ENCODE measurements at places on chromosomes 11 and 22. TPM values are rescaled to one million over a fixed set of nuclear protein-coding genes. Genes with fewer than 3 reads are reported as not detected.
A peak's percentile ranks its signal among the peaks of the same experiment; 100 is the strongest.

GRCh38 chr22:37002633-37003032 lies 16.6 kb downstream of the TST start:
- no peak for DNase-seq

DNA sequence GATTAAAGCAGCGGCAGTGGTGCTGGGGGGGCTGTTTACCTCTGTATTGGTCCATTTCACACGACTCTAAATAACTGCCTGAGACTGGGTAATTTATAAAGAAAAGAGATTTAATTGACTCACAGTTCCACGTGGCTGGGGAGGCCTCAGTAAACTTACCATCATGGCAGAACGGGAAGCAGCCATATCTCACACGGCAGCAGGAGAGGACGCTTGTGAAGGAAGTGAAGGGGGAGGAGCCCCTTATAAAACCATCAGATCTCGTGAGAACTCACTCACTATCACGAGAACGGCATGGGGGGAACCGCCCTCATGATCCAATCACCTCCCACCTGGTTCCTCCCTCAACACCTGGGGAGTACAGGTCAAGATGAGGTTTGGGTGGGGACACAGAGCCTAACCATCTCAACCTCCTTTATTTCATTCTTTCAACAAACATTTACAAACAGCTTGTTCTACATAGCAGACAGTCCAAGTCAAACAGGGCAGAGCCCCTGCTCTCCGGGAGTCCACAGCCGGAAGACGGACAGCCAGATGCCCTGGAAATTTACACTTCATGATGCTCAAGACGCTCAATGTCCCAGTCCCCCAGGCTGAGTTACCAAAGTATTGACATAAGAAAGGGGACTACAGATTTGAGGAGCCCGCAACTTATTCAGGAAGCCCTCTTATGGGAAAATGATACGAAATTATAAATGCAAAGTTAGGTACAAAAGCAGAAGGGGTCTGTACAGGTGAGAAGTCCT lies 26.3 kb upstream of the HMGXB4 start:
- DNase-seq: peak; percentile 21

GRCh38 chr11:115924744-115925567 lies 420.7 kb upstream of the CADM1 start:
- DNase-seq: no peak

DNA sequence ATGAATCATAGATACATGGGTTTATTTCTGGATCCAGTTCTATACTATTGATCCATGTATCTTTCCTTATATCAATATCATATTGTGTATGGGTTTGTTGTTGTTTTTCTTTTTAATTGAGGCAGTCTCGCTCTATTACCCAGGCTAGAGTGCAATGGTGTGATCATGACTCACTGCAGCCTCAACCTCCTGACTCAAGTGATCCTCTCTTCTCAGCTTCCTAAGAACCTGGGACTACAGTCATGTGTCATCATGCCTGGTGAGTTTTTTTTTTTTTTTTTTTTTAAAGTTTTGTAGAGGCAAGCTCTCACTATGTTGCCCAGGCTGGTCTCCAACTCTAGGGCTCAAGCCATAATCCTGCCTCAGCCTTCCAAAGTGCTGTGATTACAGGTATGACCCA lies 1589.4 kb upstream of the TENM4 start:
- no peak for DNase-seq

DNA sequence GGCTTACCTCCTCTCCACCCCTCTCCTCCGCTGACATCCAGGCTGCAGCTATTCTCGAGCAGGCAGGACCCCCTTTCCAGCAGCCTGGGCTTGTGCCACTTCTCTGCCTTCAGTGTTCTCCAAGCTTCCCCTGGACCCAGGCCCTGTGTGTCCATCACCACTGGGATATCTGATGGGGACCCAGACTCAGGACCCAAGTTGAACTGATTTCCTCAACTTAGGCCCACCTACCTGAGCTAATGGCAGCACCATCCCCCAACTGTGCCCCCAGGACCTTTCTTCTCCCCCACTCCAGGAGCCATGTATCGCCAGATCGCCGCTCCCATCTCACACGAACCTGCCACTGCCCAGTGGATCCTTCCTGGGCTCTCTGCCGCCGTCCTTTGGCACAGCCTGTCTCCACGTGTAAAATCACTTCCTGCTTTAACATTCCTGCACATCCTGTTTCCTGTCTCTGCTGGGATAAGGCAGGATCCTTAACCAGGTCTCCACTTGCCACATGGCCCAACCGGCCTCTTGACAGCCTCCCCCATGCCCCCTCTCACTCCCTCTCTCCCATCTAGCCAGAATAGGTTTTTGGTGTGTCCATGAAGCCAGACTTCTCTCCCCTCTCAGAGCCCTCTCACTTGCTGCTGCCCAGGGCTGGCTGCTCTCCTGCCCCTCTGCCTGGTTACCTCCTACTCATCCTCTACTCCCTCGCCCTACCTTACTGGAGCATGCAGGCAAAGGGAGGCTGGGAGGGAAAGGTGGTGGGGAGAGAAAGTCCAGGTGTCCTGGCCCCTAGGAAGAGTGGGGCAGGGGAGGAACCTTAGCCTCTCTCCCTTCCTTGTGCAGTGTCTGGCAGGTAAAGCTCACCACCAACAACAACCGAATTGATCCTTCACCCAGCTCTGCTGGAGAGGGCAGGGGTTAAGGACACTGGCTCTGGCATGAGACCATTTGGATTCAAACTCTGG lies 9.4 kb downstream of the SPATA19 start:
- no peak for DNase-seq

DNA sequence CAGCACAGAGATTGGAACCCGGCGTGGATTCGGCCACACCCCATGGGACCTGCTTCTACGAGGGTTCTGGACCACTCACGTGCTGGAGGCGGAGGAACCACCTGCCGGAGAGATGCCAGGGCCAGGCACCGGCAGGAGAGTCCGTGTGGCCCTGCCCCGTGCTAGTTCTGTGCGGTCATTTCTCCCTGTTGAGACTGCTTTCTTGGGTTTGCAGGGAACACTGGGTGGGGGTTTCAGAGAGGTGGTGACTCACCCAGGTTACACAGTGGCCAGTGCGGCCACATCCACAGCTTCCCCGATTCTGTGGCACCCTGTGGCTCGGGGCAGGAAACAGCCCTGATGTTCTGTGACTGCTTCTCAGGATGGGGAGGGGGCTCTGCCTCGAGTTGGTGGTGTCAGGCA lies 3.6 kb upstream of the PHLDA2 start:
- DNase-seq: no peak

DNA sequence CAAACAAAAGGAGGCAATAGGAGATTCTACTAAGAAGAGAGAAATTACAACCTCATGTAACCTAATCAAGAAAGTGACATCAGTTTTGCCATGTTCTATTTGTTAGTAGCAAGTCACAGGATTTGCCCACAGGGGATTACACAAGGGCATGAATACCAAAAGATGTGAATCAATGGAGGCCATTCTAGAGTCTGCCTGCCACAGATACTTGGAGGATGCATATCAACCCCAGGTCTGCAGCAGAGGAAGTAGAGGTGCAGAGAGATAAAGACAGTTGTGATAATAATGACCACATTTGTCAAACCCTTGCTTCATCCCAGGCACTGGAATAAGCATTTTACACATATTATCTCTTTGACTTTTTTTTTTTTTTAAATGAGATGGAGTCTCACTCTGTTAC lies 2.4 kb upstream of the ASCC2 start:
- DNase-seq: no peak

DNA sequence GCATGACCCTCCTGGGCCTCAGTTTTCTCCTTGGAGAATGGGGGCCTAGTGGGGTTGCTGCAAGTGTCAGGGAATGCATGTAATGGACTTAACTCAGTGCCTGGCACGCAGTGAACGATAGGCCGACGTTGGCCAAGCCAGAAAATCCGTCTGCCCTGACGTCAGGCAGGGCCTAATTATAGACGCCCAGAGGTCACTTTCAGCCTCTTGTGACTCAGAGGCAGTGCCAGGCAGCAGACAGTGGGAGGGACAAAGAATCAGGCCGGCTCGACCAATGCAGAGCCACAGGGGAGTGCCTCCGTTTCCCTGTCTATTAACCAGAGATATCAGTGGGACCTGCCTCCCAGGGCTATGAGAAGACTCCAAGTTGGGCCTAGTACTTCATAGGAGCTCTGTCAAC lies 115.0 kb downstream of the MN1 start:
- DNase-seq: peak; percentile 35

DNA sequence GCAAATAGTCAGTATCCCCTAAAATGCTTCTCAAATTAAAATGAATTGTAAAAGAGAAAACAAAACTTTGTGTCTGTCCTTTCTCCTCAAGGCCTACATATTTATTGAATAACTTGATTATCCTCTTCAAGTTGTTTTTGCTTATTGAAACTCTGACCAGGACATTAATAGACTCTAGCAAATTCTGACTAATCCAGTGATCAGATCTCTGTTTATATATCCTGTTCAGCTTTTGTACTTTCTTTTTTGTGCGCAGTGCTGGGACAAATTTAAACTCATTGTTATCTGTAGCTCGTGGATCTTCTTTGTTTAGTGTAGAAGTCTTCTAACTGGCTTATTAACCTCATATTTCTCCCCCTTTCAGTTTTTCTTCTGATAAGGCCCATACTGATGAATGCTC lies 139.9 kb upstream of the SORL1-AS1 start:
- no peak for DNase-seq

GRCh38 chr11:10401256-10401655 lies 53.8 kb upstream of the AMPD3 start:
- no peak for DNase-seq

- no peak for DNase-seq
These were observed 228.2 kb upstream of the ZC3H12C start for GRCh38 chr11:109864834-109865547.

- no peak for DNase-seq
These were observed 2.6 kb downstream of the OR51G2 start for GRCh38 chr11:4916581-4916980.

GRCh38 chr11:93694557-93694956 lies 33.1 kb downstream of the CEP295 start:
- DNase-seq: no peak

DNA sequence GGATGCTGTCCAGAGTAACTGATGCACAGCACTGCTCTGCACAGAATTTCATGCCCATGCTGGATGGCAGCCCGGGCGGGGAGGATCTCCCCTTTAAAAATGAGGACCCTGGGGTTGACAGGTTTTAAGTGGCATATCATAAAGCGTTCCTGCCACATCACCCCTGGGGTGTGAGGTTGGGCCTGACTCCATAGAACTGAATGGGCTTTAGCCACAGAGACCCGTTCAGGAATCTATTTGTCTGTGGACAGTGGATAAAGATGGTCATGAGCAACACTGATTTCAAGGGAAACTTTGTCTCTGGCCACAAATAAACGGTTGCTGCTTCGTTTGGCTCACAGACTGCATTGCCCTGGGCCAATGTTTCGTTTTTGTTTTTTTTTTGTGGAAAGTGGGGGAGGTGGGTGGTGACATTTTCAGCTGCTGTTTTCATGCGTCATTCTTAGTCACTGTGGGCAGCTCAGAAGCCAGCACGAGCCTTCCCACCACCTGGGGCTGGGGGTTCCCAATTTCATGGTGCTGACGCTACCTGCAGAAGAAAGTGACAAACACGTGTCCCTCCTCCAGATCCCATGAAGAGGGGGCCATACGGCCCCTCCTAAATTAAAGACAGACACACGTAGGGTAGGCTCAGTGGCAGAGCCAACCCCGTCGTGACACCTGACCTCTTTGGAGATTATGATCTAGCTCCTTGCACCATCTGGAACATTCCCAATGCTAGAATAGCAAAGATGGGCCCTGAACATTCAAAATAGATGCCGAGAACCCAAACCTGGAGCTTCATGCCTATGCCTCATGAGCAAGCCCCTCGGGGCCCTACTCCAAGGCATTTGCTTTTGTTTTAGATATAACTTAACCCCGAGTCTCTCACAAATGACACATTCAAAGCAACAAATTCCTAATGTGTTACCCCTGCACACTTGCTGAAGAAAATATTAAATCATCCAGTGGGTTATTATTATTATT lies 54.8 kb upstream of the PHF21B start:
- no peak for DNase-seq

DNA sequence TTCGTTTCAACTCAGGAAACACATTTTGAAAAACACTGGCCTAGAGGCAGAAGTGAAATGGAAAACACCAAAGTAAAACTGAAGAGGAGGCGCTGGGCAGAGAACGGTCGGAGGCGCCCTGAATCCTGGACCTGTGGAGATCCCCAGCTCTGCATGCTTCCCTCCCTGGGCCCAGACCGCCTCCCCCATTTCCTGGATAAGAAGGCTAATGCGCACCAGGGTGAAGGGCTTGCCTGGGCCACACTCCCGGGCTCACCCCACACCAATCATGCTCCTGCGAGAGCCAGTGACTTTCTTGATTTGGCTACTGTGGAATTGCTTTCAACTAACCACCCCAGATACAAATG lies 167.1 kb downstream of the CRYBB2 start:
- no peak for DNase-seq

OR56A1 gene
- total RNA-seq: 0.03 TPM

OR8B3 gene
- total RNA-seq: not detected

METTL15 gene
- 17.1 TPM for total RNA-seq

LRRC55 gene
- 0.19 TPM for total RNA-seq

INCENP gene
- total RNA-seq: 29.9 TPM

PGA5 gene
- total RNA-seq: not detected

BIRC3 gene
- 45.4 TPM for total RNA-seq

VSIG10L2 gene
- total RNA-seq: not detected

RRAS2 gene
- 43.3 TPM for total RNA-seq

RBM4 gene
- 125 TPM for total RNA-seq
